ENCODE measurements at places on chromosomes 2 and 18.

GRCh38 chr18:57075716-57076400 lies 71.0 kb upstream of the BOD1L2 start:
- DNase-seq = no peak

DNA sequence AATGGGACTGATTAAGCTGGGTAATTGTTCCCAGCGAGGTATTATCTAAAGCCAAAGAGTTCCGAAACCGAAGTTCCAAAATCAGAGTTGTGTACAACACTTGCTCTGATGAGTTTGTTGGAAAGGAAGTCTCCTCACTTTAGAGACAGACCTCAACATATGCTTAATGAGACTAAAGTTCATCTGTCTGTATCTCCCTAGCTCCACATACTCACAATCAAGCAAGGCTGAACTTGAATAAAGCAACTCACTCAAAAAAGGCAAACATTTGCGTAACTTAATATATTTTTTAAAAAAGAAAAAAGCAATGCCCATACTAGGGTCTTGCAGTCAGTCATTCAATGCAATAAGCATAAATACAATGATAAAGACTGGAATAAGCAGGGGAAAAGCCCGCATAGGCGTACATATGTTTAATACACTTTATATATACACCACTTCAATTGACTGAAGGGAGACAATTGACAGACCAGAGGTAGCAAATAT lies 60.0 kb downstream of the IRS1 start:
- DNase-seq = no peak

- peak; percentile 49 for DNase-seq
Measured at GRCh38 chr18:22170421-22171257, 1.2 kb downstream of the GATA6 start.

DNA sequence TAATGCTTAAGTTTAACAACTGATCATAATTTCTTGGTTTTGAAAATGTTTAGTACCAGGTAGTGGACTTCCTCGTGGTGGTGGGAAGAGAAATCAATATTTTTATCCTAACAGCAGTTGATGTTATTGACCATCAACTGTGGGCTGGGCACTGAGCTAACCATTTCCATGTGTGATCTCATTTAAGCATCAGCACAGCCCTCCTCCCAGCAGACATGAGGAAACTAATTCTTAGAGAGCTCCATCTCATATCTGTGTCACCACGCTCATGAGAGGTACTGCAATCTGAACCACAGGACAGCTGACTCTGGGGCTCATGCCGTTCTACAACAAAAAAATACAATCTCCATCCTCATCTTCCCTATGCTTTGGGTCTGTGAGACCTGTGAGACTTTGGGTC lies 332.8 kb upstream of the RAB12 start:
- DNase-seq = no peak

DNA sequence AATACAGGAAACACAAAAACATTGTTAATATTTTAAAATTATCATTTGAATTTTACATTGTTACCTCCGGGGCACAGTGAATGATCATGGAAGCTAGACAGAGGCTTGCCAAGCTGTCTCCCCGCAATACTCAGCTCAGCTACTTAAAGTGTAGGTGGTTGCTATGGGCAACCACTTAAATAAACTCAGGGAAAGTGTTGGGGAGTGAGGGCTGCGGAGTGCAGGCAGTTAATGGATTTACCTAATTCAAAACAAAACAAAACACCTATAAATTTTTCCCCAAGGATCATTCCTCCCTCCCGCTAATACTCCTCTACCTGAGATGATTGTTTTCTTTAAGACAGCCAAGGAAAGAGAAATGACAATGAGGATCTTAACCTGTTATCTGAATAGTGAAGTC lies 349.5 kb downstream of the TGIF1 start:
- DNase-seq = no peak

DNA sequence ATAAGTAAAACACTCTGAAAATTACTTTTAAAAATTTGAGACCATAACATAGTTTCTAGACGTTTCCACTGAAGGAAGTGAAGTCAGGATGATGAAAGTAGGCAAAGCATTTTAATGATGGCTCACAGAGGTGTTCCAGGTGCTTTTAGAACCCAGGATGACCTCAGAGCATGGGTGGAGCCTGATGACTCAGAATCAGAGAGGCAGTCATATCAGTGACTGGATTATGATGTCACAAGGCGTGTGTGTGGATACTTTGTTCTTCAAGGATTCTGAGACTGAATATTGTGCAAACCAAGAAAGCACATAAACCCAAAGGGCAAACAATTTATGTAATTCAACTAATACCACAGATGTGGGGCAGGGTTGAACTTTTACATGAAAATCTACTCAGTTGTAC lies 208.0 kb upstream of the FBXO11 start:
- DNase-seq = peak; percentile 68

DNA sequence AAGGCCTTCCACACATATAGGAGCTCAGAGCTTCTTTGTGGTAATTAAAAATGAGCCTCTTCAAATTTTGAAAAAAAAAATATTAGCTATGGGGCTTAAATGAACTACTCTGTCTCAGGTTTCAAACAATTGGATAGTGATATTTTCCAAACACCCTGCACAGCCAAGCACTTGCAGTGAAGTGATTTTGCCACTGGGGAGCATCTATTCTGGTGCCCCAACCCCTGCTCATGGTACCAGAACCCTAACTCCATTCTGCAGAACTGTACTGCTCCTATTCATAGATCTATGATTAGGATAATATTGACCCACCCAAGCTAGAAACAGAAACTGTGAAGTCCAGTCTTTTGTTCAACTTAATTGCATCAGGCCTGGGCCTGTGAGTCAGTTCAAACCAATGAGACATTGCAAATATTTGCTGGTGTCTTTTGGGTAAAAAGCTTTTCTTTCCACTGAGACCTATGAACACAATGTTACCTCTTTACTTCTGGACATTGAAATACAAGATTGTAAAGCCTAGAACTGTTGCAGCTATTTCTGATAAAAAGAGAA lies 324.0 kb downstream of the GALNT13 start:
- peak; percentile 2 for DNase-seq

- no peak for DNase-seq
Measured at GRCh38 chr2:62150597-62151305, 45.2 kb upstream of the B3GNT2 start.

DNA sequence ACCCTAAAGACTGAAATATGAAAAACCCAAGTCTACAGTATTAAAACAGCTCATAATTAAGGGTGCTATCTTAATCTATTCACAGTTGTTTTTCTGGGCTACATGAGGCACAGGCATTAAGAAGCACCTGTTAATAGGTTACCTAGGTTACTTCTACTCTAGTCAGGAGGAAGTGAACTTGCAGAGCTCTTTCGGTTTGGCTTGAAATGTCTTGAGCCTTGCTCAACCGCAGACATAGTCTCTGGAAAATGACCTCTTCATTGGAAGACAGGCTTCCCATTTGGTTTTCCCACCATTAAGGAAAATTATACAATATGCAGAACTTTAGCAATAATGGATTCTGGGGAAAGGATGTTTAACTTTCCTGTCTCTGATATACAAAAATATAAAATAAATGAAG lies 142.3 kb upstream of the KCNJ3 start:
- DNase-seq = no peak

DNA sequence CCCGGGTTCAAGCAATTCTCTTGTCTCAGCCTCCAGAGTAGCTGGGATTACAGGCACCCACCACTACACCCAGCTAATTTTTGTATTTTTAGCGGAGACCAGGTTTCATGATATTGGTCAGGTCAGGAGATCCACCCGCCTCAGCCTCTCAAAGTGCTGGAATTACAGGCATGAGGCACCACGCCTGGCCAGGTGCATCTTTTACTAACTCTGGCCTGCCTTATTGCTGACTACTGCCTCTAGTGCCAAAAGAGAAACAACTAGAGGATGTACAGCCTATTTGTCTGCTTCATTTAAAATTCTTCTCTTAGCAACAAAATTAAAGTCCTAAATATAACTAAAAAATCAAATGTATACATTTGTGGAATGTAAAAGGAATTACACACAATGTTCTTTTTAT lies 115.4 kb downstream of the BMPR2 start:
- DNase-seq = no peak

- no peak for DNase-seq
Measured at GRCh38 chr18:45958027-45958426, 9.1 kb downstream of the EPG5 start.

DNA sequence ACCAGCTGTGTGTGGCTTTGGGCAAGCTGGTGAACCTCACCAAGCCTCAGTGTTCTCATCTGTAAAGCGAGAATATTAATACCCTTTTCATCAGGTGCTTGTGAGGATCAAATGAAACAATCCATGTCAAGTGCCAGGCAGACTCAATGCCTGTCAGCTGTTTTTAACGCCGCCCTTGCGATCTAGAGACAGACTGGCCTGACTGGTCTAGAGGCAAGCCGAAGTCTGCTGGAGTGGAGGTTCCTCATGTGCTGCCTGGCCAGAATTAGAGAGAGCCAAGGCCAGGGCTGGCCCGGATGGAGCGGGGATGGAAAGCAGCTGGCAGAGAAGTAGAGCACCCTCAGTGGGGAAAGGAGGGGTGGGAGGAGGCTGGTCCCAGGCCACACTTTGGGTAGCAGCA lies 74.5 kb upstream of the B3GNT7 start:
- DNase-seq = no peak

GRCh38 chr2:205684871-205685313 lies 2.6 kb downstream of the NRP2 start:
- DNase-seq = peak; percentile 63

DNA sequence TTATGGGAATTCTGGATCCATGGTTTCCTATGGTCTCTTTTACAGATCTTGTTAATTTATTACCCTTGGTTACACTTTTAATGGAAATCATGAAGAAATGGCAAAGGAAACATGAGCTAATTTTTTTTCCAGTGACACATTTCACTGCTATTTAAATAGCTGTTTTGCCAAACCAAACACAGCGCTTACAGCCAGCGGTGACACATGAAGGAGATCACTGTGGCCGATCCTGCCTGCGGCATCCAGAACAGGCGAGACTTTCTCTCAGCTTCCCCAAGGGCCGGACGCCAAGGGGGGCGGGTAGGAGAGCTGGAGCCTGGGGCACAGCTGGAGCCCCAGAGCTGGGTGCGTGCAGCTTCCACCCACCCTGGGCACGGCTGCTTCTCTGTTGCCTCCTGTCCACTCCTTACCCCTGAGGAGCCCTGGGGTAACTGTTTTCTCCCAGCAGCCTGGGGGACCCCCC lies 81.4 kb upstream of the PKDCC start:
- DNase-seq = peak; percentile 84

DNA sequence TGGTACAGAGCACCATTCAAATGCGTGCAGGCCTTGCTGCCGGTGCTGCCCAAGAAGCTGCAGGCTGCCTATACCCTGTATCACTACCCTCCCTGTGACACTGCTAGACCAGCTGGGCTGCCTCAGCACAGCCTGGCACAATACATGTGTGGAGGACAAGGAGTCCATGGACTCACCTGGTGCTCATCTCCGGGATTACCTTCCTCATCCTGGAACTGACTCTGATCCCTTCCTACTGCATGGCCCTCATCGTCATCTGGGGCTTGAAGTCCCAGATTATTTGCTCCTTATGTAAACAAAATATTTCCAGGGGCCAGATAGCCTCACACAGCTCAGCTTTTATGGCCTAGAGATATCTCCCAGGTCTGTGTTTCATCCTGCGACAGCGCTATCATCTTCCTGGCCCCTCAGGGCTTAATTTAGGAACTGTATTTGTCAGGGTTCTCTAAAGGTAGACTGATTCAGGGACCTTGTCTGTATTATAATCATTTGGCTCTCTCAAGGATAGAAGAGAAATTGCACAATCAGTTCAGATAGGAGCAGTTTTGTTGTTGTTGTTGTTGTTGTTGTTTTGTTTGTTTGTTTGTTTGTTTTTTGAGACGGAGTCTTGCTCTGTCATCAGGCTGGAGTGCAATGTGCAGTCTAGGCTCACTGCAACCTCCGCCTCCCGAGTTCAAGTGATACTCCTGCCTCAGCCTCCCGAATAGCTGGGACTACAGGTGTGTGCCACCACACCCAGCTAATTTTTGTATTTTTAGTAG lies 42.9 kb downstream of the WDR75 start:
- no peak for DNase-seq

DNA sequence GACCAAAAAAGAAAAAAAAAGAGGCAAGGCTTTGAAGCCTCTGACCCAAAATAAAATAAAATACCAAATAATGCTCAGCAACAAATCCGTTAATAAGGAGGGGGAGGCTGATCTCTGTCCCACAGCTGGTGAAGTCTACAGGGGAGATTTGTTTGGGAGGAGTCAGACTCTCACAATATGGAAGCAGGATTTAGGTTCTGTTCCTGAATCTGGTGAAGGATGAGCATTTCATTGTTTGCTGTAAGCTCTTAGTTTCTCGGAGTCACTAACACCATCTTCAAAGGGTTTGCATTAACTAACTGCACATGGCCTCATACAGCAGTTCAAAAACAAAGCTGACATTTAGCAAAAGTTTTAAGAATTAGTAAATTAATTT lies 339.4 kb upstream of the TNP1 start:
- no peak for DNase-seq

DNA sequence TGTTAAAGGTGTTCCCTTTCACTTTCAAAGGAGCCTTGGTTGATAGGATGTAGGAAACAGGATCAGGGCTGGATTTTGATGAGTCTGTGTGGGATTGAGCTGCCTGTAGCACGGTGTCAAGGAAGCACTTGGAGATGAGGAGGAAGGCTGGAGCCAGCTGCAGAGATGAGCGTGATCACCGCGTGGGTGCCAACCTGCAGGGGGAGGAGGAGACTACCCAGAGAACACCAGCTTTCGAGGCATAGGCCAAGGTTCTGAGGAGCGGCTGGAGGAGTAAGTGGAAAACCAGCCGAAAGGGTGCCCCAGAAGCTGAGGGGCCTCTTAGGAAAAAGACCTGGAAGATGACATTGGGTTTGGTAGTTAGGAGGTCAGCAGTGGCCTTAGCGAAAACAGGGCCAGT lies 64.2 kb downstream of the TGOLN2 start:
- DNase-seq = no peak

DNA sequence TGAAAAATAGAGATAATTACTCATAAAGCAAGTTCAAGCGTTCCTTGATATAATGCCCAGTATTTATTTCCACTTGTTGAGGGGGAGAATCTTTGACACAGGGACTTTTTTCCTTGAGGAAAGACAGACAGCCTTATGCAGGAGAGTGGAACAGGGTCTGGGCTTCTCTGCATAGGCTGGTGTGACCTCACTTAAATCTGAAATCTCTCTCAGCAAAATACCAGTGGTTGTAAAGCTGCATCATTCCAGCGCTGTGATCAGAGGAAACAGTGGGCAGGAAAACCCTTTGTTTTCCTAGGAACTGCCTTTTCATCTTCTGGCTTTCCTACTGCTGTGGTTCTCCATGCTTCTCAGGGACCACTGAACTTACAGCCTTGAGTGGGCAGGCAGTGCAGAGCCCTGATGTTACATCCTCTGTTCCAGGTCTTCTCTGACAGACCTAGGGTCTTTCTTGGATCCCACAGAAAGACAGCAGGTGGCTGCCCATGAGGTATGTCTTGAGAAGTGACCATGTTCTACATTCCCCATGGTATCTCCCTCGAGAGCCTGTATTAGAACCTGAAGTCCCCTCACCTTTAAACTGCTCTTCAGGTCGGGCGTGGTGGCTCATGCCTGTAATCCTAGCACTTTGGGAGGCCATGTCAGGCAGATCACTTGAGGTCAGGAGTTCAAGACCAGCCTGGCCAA lies 17.6 kb upstream of the MAP4K4 start:
- no peak for DNase-seq
